ENCODE measurements at places on chromosomes 16 and 17.
A peak's percentile ranks its signal among the peaks of the same experiment; 100 is the strongest.

- no peak for DNase-seq
Measured at GRCh38 chr16:56264609-56264972, 73.3 kb downstream of the GNAO1 start.

GRCh38 chr16:11396241-11397048 lies 51.2 kb downstream of the RMI2 start:
- peak; percentile 56 for DNase-seq

DNA sequence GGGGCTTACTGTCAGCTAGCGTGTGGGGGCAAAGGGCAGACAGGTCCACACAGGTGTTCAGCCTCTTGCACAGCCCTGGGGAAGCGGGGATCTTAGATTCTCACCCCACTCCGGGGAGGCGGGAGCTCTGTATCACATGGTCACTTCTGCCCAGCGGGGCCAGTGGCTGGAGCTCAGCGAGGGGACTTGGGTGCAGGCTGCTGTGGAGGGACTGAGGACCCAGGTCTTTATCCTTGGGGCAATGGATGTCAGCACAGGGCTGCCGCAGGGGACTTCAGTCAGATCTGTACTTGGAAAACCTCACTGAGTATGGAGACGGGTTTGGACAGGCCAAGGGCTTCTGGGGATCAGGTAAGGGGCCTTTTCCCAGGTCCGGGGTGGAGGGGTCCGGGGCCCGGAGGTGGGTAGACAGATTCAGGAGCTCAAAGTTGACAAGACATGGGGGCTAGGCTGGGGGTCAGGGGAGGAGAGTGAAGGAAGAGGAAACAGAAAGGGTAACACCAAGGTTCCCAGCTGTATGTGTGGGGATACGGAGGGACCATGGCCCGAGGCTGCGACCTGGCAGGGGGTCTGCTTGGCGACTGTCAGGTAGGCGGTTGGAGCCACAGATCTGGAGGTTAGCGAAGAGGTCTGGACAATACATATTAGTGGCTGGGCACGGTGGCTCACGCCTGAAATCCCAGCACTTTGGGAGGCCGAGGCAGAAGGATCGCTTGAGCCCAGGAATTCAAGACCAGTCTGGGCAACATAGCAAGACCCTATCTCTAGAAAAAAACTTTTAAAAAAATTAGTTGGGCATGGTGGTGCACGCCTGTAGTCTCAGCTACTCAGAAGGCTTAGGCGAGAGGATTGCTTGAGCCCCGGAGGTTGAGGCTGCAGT lies 15.1 kb upstream of the BAIAP2 start:
- no peak for DNase-seq

GRCh38 chr17:74598346-74599022 lies 6.4 kb upstream of the CD300LD start:
- no peak for DNase-seq

DNA sequence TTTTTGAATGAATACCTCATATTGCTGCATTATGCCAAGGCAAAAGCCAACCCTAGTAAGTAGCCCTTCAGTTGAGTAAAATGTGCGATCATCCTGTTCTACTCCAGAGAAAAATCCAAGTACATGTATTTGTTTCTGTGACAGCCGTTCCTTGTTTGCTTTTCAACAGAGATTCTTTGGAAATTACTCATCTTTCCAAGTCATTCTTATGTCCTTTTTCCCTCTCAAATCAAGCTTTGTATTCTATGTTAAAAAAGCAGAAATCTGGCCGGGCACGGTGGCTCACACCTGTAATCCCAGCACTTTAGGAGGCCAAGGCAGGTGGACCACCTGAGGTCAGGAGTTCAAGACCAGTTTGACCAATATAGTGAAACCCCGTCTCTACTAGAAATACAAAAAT lies 112.9 kb upstream of the HAS3 start:
- DNase-seq: no peak

- no peak for DNase-seq
Measured at GRCh38 chr17:30332057-30332542, 1.8 kb downstream of the TMIGD1 start.

- DNase-seq: no peak
Measured at GRCh38 chr17:58536542-58536941, 22.1 kb upstream of the MTMR4 start.

- DNase-seq: no peak
Measured at GRCh38 chr16:68013440-68013839, 2.3 kb downstream of the DPEP2NB start.

DNA sequence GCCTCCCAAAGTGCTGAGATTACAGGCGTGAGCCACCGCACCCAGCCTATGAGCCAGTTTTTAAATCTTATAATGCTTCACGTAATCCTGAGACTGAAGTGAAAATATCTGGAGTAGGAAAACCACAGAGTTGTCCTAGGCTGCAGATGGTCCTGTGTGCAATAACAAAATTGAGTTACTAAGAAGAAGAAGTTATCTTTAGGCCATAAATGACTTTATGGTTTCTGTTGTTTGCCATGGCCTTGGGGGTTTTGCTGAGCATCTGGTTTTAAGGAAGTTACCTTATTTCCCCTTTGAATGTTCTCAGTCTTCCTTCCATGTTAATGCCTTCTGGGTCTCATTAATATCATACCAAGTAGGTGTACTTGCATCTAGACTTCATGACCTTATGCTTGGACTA lies 16.5 kb downstream of the NMT1 start:
- no peak for DNase-seq

DNA sequence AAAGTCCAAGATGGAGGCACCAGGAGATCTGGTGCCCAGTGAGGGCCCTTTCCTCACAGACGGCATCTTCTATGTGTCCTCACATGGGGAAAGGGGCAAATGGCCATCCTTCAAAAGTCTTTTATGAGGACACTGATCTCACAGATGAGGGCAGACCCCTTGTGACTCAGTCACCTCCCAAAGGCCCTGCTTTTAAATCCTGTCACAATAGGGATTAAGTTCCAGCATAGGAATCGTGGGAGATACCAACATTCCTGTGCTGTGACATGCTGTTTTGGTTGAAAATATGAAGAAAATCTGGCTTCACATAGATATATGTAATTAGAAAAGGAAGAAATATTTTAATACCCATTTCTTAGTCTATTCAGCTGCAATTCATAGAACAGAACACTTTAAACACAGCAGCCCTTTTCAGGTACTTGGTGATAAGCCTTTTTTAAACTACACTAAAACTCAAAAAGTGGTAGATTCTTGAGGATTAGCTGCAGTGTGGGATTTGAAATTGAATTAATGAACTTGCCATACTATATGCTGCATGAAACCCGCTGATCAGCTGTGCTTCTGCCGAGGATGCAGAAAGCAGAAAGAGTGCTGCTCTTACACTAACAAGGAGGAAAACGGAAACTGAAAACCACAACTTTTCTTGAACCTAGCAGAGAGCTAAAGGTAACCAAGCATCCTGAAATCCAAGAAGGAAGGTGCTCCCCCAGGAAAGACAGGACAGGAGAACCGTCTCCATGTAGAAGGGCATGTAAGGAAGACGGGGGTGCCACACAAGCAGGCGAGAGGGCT lies 32.7 kb downstream of the VPS53 start:
- DNase-seq: no peak

GRCh38 chr17:36749493-36749892 lies 148.1 kb downstream of the MRM1 start:
- no peak for DNase-seq

DNA sequence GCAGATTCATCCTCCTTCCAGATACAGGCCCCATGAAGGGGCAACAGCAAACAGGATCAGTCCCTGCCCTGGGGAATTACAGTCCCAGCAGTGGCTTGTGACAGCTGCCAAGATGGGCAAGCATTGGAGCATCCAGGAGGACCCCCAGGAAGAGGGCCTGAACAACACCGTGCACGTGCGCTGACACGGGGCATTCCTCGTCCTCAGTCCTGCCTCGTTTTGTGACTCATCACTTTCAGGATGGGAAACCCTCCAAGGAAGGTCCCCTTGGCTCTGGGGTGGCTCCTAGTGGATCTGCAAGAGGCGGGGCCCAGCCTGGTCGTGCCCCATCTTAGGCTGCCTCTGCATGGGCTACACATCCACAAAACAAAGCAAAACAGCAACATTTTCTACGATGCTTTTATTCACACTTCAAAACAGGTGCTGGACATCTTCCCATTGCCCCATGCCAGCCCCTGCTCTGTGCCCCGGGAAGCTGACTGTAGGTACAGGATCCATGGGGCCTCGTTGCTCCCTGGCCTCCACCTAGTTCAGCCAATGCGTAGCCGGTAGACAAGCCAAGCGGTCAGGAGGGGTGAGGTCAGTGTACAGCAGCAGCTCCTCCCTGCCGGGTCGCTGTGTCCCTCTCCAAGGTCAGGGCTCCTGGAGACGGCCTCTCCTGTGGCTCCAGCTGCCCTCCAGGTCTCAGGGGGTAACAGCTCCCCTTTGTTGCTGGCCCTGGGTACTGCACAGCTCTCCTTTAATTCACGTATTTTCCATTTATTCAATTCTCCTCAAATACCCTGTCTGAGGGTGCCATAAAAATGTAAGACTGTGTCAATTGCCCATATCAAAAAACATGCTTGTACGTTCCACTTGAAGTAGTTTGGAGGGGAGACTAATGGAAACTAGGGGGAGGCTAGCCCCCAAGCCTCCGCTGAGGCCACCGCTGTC lies 32.2 kb downstream of the ACTG1 start:
- no peak for DNase-seq

DNA sequence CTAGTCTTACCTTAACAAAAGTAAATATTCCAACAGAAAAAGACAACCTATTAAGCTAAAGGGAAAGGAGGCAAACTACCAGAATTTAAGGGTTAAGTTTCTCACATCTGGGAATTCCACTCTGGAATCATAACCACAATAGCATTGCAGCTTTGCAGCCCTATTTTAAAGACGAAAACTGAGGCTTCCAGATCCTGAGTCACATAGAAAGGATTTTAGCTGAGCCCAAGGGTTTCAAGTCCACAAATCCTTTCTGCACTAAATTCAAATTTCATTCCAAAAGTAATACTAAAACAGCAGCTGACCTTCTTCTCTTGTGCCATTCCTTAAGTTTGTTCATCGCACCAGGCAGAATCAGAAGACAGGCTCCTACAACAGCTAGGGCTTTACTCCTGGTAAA lies 17.8 kb downstream of the XYLT1 start:
- DNase-seq: no peak

GRCh38 chr16:11181899-11182279 lies 74.1 kb downstream of the SOCS1 start:
- DNase-seq: no peak

GRCh38 chr16:57049678-57050077 lies 42.7 kb upstream of the CPNE2 start:
- no peak for DNase-seq

- DNase-seq: no peak
Measured at GRCh38 chr17:45369421-45369820, 52.6 kb upstream of the MAP3K14 start.

GRCh38 chr16:65181071-65181561 lies 59.3 kb upstream of the CDH11 start:
- no peak for DNase-seq

- DNase-seq: no peak
Measured at GRCh38 chr17:82226809-82227628, 1.8 kb upstream of the SLC16A3 start.

- no peak for DNase-seq
Measured at GRCh38 chr17:37299257-37299980, 76.4 kb upstream of the C17orf78 start.

Measured in omental fat pad (tissue), 4 donors.